ENCODE measurements at places on chromosomes 4 and X.

GRCh38 chr4:111802191-111802590 is 343.1 kb upstream of the FAM241A start:
- no peak for DNase-seq

- DNase-seq = no peak
Observed at GRCh38 chrX:33205321-33205720, 6.0 kb downstream of the DMD start.

DNA sequence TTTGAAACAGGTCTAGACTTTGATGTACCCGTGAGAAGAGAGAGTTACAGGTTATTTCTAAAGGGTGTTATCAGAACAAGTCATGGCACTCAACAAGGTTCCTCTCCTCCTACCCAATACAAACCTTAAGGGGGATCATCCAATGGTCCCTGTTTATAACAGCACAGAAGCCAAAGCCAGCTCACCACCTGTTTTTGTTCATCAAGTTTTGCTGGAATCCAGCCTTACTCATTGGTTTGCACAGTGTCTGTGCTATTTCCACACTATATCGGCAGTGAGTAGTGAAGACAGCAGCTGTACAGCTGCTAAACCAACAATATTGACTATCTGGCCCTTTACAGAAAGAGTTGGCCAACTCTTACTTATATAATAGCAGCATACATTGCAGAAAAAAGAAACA is 262.1 kb upstream of the STS start:
- no peak for DNase-seq

GRCh38 chr4:73761856-73762255 is 21.5 kb downstream of the CXCL8 start:
- DNase-seq = peak; percentile 59

DNA sequence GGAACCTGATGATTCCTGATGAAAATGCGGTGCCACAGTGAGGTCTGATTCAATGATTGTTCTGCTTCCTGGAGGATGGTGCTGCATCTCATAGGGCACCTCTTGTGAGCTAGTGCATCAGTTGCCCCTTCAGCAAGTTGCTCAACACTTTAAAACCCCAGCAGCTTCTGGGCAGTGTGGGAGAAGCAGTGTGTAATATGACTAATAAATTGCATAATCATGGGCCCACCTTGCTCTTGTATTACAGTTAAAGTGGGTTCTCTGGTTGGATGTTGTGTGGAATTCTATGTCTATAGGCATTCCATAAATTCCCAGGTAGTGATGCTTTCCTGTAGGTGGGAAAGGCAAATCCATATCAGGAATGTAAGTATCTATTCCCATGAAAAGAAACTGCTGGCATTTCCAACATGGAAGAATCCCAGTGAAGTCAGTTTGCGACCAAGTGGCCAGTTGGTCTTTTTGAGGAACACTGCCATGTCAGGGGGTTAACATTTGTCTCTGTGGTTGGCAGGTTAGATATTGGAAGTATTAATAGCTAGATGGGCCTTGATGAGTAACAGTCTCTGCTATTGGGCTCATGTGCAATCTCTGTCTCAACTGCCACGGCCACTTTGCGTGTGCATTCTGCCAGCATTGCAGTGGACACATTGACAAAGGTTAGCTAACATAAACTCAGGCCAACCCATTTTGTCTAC is 121.1 kb upstream of the OTUD4 start:
- no peak for DNase-seq

- DNase-seq = no peak
Observed at GRCh38 chrX:12974305-12974795, 560 bp upstream of the TMSB4X start.

DNA sequence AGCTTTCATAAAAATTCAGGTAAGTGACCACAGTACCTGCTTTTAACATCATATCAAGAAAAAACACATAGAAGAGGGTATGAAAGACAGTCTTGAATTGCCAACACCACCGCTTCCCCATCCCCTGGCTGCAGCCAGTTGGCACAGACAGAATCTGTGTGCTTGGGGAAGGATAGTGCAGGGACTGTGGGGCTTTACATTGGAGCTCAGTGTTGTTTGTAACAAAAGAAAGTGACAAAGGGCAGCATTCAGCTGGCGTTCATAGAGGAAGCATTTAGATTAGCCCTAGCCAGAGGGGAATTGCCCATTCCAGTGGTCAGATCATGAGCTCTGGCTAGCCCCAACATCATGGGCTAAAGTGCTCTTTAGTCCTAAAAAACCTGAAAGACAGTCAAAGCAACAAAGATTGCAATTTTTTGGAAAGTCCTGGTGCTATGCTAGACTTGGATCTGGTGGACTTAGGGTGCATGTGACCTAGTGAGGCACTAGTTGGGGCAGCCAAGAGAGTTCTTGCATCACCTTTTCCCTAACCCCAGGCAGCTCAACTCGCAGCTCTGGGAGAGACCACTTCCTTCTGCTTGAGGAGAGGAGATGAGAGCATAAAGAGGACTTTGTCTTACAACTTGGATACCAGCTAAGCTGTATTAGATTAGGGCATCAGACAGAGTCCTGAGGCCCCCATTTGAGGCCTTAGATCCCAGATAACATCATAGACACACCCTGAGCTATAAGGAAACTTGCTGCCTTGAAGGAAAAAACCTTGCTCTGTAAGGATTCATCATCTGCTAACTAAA is 1602.4 kb upstream of the ADGRL3 start:
- no peak for DNase-seq

GRCh38 chr4:151921386-151921785 is 160.6 kb upstream of the GATB start:
- DNase-seq = no peak

GRCh38 chrX:24465532-24465865 is 413 bp downstream of the PDK3 start:
- no peak for DNase-seq

DNA sequence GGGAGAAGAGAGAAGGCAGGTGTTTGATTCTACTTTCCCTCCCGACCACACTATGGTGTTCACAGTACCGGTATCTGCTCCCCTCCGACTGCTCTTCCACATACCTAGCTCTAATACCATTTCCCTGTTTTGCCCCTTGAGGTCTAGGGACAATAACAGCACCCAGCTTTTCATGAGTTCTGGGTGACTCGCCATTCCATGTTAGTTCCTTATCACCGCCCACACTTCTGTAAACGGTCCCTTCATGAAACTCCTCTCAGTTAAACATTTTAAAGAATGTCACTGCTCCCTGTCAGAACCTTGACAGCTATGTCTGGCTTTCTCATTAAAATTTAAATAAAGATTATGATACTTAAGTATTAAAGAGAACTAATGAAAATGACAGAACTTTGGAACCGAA is 136.7 kb downstream of the ADAMTS3 start:
- no peak for DNase-seq

GRCh38 chr4:188399834-188400233 is 260.6 kb downstream of the TRIML1 start:
- DNase-seq = no peak
